ENCODE measurements at places on chromosomes 3 and 15.

- no peak for DNase-seq
These were observed 55.8 kb downstream of the POLR2M start for GRCh38 chr15:57762302-57762701.

GRCh38 chr3:41682996-41683395, 278.9 kb downstream of the ULK4 start:
- peak; percentile 67 for DNase-seq

DNA sequence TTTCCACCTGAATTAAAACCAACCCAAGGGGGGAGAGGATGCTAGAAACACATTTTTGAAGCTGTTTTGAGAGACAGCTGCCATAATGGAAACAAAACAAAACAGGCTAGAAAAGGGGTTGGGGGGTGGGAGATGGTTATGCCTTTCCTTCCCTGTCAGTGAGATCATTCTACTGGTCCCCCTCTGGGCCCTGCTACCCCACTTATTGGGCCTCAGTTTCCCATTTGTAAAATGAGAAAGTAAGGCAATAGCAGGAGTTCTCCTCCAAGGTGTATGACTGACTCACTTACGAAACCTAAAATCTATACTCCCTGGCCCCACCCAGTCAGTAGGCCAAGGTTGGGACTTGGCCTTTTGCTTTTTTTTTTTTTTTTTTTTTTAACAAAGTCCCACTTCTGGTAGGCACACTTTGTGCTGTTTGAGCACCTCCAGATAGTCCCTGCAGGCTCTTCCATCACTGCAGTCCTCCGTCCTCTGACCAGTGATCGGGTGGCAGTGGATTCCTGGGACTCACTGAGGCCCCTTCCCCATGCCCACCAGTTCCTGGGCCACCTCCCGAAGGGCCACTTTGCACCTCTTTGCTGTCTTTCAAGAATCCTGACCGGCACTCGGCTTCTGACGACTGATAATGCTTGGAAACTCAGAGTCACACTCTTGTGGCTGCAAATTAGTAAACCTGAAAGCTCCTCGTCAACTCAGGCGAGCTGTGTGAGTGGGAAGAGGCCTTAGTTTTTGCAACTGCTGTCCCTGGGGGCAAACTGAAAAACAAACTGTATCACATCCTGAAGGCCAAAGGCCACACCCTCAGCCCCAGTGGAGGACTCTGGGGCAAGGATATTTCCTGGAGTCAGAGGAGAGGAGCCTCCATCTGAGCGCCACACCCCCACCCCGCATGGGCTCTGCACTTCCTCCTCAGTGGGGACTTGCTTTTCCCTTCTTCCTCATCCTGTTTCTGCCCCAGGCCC, 6.7 kb upstream of the PSTPIP1 start:
- DNase-seq = no peak

GRCh38 chr3:155110996-155111901, 31.1 kb downstream of the MME start:
- no peak for DNase-seq

DNA sequence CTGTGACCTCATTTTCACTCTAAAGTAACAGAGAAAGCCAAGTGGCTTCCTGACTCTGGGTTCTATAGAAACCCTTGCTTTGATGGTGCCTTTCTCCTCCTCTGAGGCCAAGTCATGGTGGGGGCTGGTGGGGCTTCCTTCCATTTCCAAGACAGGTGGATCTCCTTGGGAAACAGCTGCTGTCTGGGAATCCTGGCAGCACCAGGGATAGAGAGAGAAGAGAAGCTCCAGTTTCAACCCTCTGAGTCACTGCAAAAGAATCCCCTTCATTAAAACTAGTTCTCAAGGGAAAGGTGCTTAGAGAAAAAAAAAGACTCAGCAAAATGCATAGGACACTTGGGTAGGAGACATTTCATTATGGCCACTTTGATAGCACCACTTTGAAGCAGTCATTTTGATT, 614.4 kb downstream of the FHIT start:
- no peak for DNase-seq

- peak; percentile 59 for DNase-seq
These were observed 69.4 kb upstream of the FOXP1 start for GRCh38 chr3:71652781-71653413.

DNA sequence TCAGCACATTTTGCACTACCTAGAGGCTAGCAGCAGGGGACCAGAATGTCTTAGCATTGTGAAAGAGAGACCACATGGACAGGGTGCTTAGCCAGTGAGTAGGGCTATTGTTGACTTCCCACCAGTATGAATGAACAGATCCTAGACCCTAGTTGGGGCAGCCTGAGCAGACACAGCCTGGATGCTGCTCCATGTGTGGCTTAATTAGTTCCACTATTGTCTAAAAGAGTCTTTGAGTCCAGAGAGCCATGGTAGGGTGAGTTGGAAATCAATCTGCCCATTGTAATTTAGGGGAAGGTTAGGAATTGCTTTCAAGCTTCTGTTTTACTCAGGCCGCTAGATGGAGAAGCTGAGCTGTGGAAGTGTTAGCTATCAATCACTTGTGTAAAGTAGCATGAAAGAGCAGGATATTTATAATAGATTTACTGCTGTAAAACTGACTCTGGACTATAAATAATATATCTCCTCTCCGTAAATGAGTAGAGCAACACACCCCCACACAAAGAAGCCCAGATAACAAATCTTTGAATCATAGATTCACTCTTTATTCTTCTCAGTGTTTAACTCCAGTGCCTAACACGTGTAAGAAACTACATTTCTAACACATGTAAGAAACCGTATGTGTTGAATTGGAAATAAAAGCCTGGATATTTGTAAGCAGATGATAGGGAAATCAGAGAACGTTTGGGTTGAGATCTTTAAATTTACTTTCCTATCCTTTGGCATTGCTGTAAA, 4.1 kb upstream of the GCSAM start:
- DNase-seq = peak; percentile 49

- no peak for DNase-seq
These were observed 29.2 kb upstream of the MUC13 start for GRCh38 chr3:124963755-124964154.

GRCh38 chr15:74786551-74787165, 4.8 kb downstream of the CSK start:
- DNase-seq = no peak

- no peak for DNase-seq
These were observed 156.2 kb downstream of the ZMAT3 start for GRCh38 chr3:178915365-178915764.

DNA sequence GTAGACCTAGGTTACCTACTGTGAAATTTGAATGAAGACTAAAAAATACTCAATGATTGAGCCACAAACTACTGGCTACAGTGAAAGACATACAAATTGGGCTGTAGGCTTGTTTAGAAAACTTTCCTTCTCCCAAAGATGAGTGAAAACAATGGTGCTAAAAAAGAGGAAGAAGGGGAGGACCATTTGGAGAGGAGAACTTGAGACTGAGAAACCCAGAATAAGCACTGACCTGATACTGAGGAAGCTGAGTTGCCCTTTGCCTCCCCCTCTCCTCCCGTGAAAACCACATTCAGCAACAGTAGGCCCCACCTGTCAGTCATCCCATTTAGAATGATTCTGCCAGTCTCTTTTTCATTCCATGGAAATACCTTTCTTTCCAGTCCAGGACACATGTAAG, 484.0 kb upstream of the TGFBR2 start:
- DNase-seq = no peak

DNA sequence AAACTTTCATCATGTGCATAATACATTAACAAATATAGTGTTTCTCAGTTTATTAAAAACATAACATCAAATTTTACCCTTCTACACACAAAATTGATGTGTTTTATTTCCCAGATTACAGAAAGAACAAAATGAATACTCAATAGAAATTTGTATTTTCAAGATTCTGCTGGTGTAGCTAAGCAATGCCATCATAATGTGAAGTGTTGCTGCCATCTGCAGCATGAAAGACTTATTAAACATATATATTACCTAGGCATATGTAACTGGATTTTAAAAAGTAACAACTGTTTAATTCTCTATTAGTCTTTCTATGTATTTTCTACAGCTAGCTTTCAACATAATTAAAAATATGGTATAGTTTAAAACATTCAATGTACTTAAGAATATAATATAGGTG, 27.5 kb downstream of the PLSCR5 start:
- DNase-seq = peak; percentile 68

- DNase-seq = no peak
These were observed 9.3 kb downstream of the PARL start for GRCh38 chr3:183875411-183875810.

GRCh38 chr15:89115547-89115946, 27.3 kb downstream of the ABHD2 start:
- no peak for DNase-seq

GRCh38 chr3:16550305-16550675, 36.8 kb upstream of the RFTN1 start:
- DNase-seq = peak; percentile 22

GRCh38 chr3:112602217-112602838, 38.6 kb downstream of the CCDC80 start:
- no peak for DNase-seq

DNA sequence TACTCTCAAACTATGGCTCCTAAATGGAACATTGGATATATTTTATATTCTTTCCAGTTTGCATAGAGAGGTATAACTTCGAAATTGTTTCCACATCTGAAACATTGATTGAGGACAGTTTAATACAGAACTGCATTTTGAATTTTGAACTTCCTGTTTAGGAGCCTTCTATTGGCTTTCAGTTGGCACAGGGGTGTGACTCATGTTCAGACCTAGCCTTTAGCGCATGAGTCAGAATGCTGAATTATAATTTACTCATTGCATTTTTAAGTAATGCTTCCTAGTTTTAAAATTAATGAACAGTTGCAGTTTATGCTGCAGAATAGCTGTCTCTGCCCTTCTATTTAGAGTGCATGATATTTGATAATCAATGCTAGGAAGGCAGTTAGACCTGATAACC, 751.7 kb downstream of the CADM2 start:
- no peak for DNase-seq

DNA sequence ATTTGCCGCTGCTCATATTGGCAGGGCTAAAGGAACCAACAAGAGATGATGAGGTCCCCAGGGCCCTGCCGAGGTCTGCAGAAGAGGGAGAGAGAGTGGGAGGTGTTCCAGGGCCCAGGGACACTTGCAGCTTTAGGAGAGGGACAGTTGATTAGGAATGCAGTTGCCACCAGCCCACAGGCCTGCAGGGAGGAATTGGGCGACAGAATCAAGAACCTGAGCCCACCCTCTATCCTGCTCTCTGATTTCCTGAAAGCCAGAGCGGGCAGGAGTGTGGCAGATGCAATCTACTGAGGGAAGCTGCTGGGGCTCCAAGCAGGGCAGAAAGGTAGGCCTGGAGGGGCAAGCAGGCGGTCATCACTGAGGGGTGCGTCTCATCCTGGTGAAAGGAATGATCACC, 12.1 kb upstream of the PRR23E start:
- DNase-seq = no peak

GRCh38 chr3:189978753-189979152, 141.9 kb downstream of the P3H2 start:
- DNase-seq = no peak

DNA sequence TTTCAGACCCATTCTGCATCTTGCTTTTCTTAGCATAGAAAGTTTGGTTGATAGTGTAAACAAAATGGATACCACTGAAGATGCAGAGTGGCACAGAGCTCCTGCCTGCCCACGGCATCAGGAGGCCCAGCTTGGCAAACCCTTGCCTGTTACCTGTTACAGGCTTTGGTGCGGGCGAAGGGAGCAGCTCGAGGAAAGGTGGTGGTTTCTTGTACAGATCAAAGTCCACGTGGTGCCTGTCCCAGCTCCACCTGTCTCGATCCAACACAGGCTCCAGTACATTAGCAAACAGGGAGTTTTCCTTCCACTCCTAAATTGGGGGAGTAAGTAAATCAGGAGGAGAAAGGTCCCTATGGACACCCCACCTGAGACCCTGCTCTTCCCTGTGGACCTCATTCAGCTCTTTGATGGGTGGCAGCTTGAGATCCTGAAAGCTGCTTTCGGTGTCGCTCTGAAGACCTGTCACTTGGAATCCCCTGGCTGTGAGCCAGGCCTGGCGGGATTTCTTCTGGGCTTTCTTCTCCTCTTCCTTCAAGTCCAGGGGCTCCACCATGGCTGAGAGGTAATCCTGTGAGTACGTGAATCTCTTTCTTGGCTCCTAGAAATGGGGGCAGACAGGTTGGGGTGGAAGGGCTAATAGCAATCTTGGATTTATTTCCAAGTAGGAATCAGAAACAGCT, 35.7 kb downstream of the ACAD9 start:
- DNase-seq = no peak

DNA sequence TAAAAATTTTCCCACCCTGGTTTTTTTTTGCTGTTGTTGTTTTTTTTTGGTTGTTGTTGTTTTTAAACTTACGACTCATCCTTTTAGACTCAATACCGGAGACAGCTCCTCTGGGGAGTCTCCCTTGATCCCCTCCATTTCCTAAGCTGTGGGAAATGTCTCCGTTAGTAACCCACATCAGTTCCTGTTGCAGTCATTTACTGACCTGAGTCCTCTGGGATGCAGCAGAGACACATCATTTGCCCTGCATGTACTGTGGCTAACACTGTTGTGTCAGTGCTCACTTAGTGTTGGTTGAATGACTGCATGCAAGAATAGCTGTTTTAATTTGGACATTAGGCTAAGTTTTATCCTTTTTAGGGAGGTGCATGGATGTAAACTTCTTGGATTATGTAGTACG, 83.8 kb downstream of the MBNL1 start:
- DNase-seq = peak; percentile 61

DNA sequence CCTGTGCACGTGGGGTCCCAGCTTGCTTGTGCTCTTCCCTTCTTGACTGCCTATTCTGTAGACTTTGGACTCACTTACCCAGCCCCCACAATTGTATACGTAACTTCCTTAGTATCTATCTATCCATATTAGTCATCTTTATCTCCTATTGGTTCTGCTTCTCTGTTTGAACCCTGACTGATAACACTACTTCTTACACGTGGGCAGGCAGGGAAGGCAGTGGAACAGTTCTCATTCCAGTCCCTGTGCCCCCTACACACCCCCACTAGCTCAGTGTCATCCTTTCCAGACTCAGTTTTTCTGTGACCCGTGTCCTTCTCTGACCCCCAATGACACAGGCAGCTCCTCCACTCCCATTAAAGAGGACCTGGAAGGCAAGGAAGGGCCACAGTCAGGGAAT, 74.2 kb upstream of the FBN1 start:
- no peak for DNase-seq

GRCh38 chr3:58988041-58988440, 61.8 kb downstream of the CFAP20DC start:
- no peak for DNase-seq

DNA sequence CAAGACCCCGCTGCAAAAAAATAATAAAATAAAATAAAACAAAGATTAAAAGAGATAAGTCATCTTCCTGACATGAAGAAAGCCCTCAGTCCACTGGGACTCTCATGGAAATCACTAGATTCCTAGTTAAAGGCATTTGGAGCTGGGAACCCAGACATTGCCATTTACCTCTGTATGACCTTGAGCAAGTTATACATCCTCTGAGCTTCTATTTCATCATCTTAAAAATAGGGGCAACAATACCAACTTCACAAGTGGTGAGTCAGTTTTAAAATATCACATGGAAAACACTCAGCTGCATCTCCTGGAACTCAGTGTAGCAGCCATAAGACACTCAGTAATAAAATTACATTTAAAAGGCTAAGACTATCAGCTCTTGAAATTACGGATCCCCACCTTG, 334.8 kb downstream of the ERC2 start:
- DNase-seq = peak; percentile 71
